ENCODE measurements at places on chromosomes 12 and 14. TPM values are rescaled to one million over a fixed set of nuclear protein-coding genes. Genes with fewer than 3 reads are reported as not detected.

Gene C3AR1
- not detected for total RNA-seq

Gene RND1
- not detected for total RNA-seq

Gene LAG3
- total RNA-seq, result 0.61 TPM

Gene SERPINA10
- not detected for total RNA-seq

Gene SLC4A8
- total RNA-seq, result 6.7 TPM

Gene DDX55
- 15.9 TPM for total RNA-seq

Gene ARL6IP4
- 104 TPM for total RNA-seq

Gene PIP4K2C
- 34.1 TPM for total RNA-seq

Gene DEGS2
- total RNA-seq, result not detected

Gene PTGDR
- not detected for total RNA-seq

Gene ACOT4
- total RNA-seq, result 0.73 TPM

Gene LRCOL1
- total RNA-seq, result not detected

Gene LMNTD1
- 0.16 TPM for total RNA-seq
